Stimulated activated CD4-positive, alpha-beta T cell treated with anti-CD3 and anti-CD28 coated beads, TNF-alpha, amount 100 ng/mL, for 4 hours (primary cell): ENCODE measurements at places on chromosomes 2 and 18.

GRCh38 chr2:47232738-47233415 is 77.8 kb upstream of the STPG4 start:
- no peak for DNase-seq

GRCh38 chr2:144020047-144020446 is 499.9 kb downstream of the ZEB2 start:
- no peak for DNase-seq

GRCh38 chr2:159595410-159596046 is 20.8 kb downstream of the BAZ2B start:
- DNase-seq: no peak

DNA sequence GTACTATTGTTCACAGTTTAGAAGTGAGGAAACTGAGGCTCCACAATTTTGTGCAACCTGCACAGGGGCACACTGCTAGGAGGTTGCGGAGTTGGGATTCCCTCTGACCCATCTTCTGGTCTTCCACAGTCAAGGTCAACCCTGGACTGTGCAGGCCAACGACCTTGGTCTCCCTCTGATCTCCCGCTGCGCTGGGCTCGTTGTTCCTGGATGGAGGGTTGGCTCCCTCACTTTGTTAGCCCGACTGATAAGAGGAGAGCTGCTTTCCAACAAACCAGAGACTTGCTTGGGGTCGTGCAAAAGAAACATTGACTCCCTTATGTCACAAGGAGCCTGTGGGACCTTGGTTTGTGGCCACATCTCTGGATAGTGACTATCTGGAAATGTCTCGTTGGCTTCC is 187.6 kb downstream of the MYCN start:
- DNase-seq: no peak

DNA sequence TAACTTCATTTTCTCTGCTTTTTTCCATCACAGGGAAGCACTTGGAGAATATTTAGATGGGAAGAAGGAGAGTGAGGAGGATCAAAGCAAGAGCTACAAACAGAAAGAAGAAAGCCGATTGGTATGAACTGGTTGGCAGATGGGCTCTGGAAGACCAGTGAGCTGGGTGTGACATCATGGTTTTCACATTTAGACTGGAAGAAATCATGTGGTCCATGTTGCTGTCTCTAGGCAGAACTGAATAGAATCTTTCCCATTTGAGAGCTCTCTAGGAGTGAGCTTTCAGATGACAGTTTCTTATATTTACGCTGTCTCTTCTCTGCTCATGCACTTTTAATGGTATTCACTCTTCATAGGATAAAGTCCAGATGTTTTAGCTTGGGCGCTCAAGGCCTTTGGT is 12.6 kb downstream of the DRC1 start:
- no peak for DNase-seq

DNA sequence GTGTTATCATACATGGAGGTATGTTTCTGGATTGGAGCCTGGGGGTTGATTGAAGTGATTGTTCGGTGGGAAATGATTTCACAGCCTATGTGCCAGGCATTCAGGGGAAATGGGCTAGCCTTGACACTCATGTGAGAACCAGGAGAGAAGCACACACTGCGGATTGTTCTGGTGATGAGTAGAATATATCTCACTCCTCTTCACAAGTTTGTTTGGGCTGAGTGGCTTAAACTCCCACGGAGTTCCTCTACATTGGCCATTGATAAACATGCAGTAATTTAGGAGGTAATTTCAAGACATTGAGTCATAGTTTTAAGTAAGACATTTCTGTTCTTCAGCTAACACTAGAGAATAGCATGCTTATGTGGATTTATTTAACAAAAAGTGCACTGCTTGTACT is 498.9 kb upstream of the NETO1 start:
- DNase-seq: no peak

DNA sequence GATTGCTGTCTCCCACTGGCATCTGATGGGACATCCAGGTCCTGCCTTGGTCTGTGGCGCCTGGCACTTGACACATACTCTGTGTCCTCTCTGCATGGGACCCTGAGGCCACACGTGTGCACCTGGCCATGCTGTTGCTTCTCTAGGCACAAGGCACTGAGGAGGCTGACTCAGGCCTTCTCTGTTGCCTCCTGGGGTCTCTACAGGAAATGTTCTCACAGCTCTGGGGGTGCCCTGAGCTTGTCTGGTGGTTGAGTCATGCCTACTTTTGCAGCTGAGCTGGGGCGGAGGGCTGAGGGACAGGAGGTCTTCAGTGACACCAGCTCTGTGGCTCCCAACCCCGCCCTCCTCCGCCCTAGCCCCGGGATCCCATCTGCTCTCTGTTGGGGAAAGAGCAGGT is 207.0 kb upstream of the HS6ST1 start:
- DNase-seq: no peak

GRCh38 chr2:105274046-105274445 is 32.5 kb downstream of the GPR45 start:
- DNase-seq: no peak

DNA sequence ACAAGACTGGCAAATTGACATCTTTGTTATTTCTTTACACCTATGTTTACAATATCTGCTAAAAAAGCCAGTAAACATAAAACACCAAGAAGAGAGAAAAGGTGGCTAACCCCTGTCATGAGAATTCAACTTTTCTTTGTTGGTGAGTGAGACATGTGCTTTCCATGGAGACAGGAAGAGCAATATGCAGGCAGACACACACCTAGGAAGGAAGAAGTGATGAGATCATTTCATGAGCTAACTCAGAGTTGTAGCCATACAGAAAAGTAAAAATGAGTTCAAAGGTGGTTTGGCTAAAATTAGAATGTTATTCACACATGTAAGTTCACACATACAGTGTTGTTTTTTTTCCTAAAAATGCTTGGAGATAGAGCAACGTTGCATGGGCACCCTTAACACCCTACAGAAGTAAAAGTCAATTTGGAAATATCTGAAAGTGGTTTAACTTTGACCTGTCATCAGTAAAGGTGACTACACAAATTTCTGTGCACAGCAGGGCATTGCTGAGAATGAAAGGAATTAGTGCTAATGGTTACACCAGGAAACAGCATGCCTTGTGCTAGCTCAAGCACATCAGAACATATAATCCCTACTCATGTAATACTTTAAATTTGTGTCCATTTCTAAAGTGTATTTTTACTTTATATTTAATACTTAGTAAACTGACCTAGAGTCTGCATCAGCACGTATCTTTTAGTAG is 557.6 kb downstream of the CBLN2 start:
- no peak for DNase-seq

- DNase-seq: no peak
These were observed 251.9 kb downstream of the FBXO15 start for GRCh38 chr18:73895701-73896100.

- DNase-seq: no peak
These were observed 31.8 kb downstream of the TBC1D8 start for GRCh38 chr2:101119431-101119830.

- no peak for DNase-seq
These were observed 4.4 kb downstream of the LYPD6B start for GRCh38 chr2:149042881-149043280.

GRCh38 chr2:217014328-217015105 is 154.7 kb upstream of the TNP1 start:
- no peak for DNase-seq

GRCh38 chr2:120761911-120762310 is 26.2 kb downstream of the GLI2 start:
- no peak for DNase-seq

GRCh38 chr2:227464361-227464760 is 7.6 kb upstream of the AGFG1 start:
- no peak for DNase-seq

DNA sequence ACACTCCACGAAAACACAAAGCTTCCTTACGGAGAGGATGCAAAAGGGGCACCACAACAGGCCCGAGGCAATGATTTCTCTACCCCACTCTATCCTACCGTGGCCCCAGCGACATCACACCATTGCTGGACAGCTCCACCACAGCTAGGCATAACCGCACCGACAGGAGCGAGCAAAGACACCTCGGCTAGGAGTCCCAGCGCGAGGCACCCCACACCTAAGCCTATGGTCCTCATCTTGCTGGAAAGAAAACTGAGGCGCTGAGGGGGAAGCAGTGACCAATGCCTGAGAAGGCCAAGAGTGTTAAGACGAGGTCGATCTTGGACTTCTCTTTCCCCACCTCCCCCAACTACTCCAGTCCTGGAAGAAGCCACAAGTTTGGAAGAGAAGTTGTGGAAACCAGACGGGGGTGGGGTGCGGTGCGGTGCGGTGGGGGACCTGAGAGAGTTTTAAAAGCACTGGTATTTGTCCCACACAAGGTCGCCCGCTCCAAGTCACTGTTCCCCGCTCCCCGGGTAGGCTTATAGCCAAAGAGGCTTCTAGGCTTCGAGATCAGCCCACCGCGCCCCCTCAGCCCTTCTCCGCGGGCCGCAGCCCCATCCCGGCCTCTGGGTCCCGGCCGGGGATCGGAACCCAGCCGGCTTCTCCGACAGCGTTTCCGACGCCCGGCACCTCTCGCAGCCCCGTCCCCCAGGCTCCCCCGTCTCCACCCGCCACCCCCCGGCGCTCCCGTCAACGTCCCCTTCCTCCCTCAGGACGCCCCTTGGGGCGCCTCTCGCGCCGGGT is 766 bp downstream of the PDE6D start:
- DNase-seq: no peak

GRCh38 chr2:11746807-11747459 is 501 bp downstream of the LPIN1 start:
- DNase-seq: no peak

- DNase-seq: no peak
These were observed 19.3 kb downstream of the CXCR2 start for GRCh38 chr2:218145124-218145523.

DNA sequence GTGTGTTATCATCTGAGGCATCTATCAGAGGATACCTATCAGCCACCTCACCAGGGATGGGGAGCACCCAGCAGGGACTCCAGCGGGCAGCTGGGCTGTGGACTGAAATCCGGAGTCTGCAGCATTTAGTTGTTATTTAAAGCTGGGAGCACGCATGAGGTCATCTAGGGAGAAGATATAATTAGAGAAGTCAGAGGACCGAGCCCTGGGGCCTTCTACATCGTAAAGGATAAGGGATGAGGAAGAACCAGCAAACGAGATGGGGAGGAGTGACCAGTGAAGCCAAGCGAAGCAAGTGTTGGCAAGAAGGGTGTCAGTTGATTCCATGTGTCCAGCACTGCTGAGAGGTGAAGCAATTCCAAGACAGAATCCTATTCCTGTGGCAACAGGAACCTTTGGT is 70.3 kb downstream of the STEAP3 start:
- DNase-seq: no peak
